SK-N-DZ (cell line): ENCODE measurements at places on chromosomes 3 and 15.
A peak's percentile ranks its signal among the peaks of the same experiment; 100 is the strongest.

GRCh38 chr15:66515901-66516322 lies 10.8 kb downstream of the ZWILCH start:
- no peak for DNase-seq

GRCh38 chr3:194485468-194485880 lies 1.3 kb downstream of the ATP13A3 start:
- no peak for DNase-seq

DNA sequence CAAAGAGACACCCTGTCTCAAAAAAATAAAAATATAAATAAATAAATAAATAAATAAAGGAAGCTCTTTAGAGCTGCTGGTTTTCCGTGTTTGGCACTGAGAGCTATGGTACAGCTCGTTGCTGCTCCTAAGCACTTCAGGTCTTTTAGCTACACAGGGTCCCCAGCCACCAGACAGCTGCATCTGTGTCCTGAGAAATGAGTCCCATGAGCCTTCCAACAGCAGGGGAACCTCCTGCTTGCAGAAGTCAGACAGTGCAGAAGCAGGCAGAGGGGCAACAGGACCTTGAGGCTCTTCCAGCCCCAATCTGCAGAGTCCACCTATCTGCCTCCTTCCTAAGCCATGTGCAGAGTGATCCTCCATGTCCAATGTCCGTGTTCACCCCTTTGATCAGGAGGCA lies 159.0 kb downstream of the SV2B start:
- DNase-seq = no peak

DNA sequence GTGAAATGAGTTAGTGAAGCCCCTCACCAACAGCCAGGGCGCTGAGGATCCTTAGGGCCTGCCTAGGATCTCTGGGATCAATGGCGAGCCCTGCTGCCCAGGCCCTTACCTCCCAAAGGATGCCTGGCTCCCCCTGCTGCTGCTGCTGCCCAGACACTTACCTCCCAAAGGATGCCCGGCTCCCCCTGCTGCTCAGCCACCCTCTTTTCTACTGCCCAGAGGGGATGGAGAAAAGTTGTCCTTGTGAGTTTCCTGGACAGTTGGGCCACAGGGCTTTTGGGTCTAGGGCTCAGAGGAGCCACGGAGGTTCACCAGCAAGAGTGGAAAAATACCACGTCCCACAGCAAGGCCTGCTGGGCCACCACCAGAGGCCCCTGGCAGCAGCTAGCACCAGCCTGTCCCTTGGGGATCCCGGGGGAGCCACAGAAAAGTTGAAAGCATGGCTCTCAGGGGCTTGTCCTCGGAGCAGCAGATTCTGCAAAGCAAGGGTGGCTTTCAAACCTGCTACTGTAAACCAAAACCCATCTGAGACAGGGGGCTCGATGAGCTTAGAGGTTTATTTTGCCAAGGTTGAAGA lies 59.4 kb downstream of the SLC6A6 start:
- DNase-seq = peak; percentile 17

GRCh38 chr15:66706840-66707239 lies 4.8 kb downstream of the SMAD6 start:
- DNase-seq = peak; percentile 40

DNA sequence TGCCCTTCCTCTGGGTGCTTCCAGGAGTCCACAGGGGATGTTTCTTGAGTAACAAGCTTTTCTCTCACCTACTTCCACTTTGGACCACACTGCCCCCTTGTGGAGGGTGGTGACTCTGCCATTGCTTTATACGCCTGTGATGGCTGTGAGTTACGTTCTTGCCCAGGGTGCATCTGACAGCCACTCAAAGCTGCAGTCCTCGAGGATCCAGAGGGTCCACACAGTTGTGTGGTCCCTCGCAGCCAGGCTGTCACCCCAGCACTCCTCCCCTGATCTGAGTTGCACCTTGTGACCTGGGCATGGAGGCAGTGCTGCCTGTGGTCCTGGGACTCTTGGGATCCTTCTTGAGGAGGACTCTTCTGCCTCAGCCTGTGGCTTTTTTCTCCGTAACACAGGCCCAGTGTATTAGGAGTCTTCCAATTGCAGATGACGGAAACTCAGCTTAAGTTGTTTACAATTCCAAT lies 23.4 kb downstream of the FOXL2 start:
- peak; percentile 77 for DNase-seq

DNA sequence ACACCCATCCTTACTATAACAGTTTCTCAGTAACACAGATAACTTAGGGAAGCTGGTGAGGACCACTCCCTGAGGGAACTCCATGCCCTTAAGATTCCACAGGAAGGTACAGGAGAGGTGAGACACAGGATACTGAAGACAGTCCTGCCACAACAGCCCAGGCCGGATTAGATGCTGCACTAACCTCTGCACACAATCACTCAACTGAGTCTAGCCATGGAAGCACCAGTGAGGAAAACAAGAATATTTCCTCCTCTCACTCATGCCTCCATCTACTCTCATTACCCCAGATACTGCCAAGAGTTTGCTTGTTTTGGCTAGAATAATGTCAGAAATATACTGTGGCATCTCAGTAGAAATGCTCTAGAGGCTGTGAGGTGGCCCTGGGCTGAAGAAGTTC lies 3.7 kb downstream of the ANO10 start:
- no peak for DNase-seq

DNA sequence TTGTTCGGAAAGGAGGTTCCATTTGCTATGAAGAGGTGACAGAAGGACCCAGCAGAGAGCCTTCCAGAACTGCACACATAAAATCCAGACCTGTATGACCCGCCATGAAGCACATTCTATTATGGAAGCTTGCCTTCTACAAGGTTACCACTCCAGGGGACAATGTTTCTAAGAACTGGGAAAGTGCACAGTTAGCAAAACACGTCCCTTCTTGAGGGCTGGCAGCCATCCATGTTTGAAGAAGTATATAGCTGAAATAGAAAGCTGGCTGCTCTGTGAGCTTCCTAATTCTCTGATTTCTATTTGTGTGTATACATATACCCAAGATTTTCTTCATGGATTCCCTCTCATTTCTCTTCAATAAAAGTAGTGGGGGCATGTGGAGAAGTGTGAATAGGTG lies 74.6 kb downstream of the CNTN3 start:
- no peak for DNase-seq
